Gastrocnemius medialis (tissue), 4 donors: ENCODE measurements at places on chromosomes 2 and 18. TPM values are rescaled to one million over a fixed set of nuclear protein-coding genes. Genes with fewer than 3 reads are reported as not detected.

DNA sequence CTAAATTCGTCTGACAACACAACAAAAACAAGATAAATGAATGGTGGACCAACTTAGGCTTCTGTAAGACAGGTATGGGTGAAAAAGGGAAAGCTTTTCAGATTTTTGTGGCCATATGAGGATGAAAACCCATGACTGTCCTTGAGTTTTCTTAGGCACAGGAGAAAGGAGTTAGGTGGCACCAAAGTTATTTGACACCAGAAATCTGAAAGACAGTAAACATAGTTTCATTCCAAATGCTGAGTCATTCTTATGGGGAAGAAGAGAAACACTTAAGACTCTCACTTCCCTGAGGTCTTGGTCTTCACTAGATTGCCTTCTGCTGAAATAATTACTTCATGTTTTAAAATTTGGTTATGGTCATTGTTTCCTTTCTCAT is 5.2 kb upstream of the GPD2 start:
- H3K27ac ChIP-seq = peak overlapping the region; percentile 98
- no peaks in the 10 kb centered on the region for H3K27me3 ChIP-seq
- H3K4me3 ChIP-seq = no peak overlapping the region
- H3K4me1 ChIP-seq = peaks cover 53% of the 10 kb centered on the region

DNA sequence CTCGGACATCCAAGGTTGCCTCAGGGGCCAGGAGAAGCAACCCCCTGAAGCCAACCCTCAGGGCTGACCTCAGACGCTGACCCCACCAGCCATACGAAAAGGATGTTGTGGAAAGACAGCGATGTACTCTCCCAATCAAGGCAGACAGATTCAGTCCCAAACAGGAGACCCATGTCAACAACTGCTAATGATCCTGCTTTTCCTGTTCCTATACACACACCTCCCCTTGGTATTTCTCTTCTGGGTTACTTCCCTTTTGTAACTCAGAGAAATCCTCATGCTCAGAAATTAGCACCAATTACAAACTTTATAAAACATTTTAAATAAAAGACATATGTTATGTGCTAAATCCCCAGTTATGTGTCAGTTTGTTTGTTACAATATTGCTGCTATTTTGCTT is 120.8 kb downstream of the PID1 start:
- no peaks in the 10 kb centered on the region for H3K4me1 ChIP-seq
- no peak overlapping the region for H3K27ac ChIP-seq
- no peak for DNase-seq
- no peak overlapping the region for H3K4me3 ChIP-seq
- H3K27me3 ChIP-seq = no peaks in the 10 kb centered on the region

Gene COBLL1
- total RNA-seq = 1.9 TPM

DNA sequence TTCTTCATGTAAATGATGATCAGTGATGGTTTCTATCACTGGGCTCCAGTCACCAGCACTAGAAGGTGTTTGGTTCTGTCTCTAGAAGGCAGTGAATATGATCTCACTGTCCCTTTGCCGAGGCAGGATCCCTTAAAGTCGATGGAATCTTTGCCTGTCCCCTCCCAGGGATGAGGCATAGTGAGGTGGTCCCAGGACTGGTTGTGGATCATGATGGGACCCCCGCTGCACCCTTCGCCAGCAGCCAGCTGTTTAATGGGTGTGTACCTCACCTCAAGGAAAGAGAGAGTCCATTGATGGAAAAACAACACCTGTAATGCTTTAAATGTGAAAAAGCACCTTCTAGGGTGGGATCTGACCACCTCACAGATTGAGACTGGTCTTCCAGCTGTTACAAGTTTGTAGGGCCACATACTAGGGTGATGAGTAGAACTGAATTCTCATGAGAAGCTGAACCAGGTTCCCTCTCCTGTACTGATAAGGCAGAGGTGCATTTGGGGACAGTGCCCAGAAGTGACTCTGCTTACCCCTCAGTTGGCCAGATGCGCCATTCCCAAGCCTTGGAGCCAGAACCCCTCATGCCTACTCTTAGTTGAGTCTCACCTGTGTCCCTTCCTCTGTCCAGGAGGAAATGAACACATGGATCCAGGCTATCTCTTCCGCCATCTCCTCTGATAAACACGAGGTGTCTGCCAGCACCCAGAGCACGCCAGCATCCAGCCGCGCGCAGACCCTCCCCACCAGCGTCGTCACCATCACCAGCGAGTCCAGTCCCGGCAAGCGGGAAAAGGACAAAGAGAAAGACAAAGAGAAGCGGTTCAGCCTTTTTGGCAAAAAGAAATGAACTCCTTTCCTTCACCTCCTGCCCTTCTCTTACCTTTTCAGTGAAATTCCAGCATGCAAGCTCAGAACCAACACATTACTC is 55.5 kb upstream of the EML6 start:
- H3K36me3 ChIP-seq = peaks cover 62% of the 10 kb centered on the region
- no peak for DNase-seq
- H3K27me3 ChIP-seq = no peaks in the 10 kb centered on the region
- peak overlapping the region; percentile 71 for H3K27ac ChIP-seq

- H3K27me3 ChIP-seq = no peaks in the 10 kb centered on the region
- peaks cover 16% of the 10 kb centered on the region for H3K4me1 ChIP-seq
- no peak for DNase-seq
- H3K4me3 ChIP-seq = no peak overlapping the region
- H3K36me3 ChIP-seq = no peaks in the 10 kb centered on the region
- peak overlapping the region; percentile 27 for H3K27ac ChIP-seq
These were observed 10.4 kb upstream of the NPAS2 start for GRCh38 chr2:100809506-100809905.

GRCh38 chr2:32718752-32719151 is 90.9 kb downstream of the TTC27 start:
- H3K36me3 ChIP-seq = no peaks in the 10 kb centered on the region
- no peak overlapping the region for H3K4me3 ChIP-seq
- H3K4me1 ChIP-seq = peaks cover 33% of the 10 kb centered on the region
- H3K27ac ChIP-seq = no peak overlapping the region
- DNase-seq = no peak
- no peaks in the 10 kb centered on the region for H3K27me3 ChIP-seq

Gene CASP8
- total RNA-seq = 2.3 TPM

Gene PDE11A
- total RNA-seq = 4.1 TPM

DNA sequence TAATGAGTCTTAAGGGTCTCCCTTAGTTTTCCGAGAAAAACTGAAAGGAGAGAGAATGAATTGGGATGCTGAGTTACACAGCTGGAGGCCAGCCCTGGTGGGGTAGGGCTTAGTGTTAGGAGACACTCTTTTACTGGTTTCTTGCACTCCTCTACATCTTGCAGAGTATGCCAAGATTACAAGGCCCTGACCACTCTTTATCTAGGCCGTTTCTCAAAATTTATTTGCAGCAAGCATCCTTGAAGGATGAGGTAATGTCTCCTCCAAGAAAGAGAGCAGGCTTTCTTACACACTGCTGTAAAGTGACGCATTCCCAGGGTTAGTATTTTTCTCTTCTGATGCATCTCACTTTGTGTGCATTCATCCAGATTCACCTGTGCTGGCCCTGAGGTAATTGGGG is 166.2 kb downstream of the TDRD15 start:
- H3K27ac ChIP-seq = no peak overlapping the region
- H3K27me3 ChIP-seq = no peaks in the 10 kb centered on the region
- DNase-seq = no peak
- no peak overlapping the region for H3K4me3 ChIP-seq
- H3K4me1 ChIP-seq = no peaks in the 10 kb centered on the region
- H3K36me3 ChIP-seq = no peaks in the 10 kb centered on the region

Gene FAHD2A
- total RNA-seq = 28.3 TPM

Gene PROKR1
- not detected for total RNA-seq

- peaks cover 5% of the 10 kb centered on the region for H3K4me1 ChIP-seq
- H3K27me3 ChIP-seq = no peaks in the 10 kb centered on the region
- H3K27ac ChIP-seq = no peak overlapping the region
- H3K4me3 ChIP-seq = no peak overlapping the region
- H3K36me3 ChIP-seq = no peaks in the 10 kb centered on the region
- DNase-seq = no peak
These were observed 33.7 kb downstream of the CTIF start for GRCh38 chr18:48572402-48573126.

Gene CNDP1
- total RNA-seq = not detected

DNA sequence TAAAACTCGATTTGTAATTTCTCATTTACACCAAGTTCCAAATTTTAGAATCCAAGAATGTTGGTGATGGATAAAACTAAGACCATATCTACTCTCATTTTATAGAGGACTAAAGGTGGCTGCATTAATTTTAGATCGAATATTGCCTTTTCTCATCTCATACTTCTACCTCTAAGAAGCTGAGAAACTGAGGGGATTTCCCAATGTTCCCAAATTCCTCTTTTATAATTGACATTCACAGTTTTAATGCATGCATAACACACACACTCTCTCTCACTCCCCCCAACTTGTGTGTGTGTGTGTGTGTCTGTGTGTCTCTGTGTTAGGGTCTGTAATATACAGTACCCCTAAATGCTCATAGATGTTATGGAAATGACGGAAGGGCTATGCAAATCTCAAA is 328.8 kb upstream of the SLC14A2 start:
- no peaks in the 10 kb centered on the region for H3K4me1 ChIP-seq
- H3K27me3 ChIP-seq = no peaks in the 10 kb centered on the region
- no peaks in the 10 kb centered on the region for H3K36me3 ChIP-seq
- no peak for DNase-seq
- no peak overlapping the region for H3K27ac ChIP-seq

- DNase-seq = no peak
- H3K27me3 ChIP-seq = no peaks in the 10 kb centered on the region
- H3K36me3 ChIP-seq = no peaks in the 10 kb centered on the region
These were observed 6.3 kb upstream of the ID2 start for GRCh38 chr2:8675543-8675942.

Gene WDR54
- total RNA-seq = 0.80 TPM

Gene ERCC3
- 28.2 TPM for total RNA-seq

- no peaks in the 10 kb centered on the region for H3K27me3 ChIP-seq
- peaks cover 10% of the 10 kb centered on the region for H3K4me1 ChIP-seq
- no peaks in the 10 kb centered on the region for H3K36me3 ChIP-seq
- DNase-seq = no peak
- no peak overlapping the region for H3K4me3 ChIP-seq
These were observed 54.1 kb upstream of the ACYP2 start for GRCh38 chr2:54061272-54061671.

Gene WDR75
- 16.7 TPM for total RNA-seq

Gene UPP2
- total RNA-seq = not detected

Gene IL36B
- total RNA-seq = not detected

DNA sequence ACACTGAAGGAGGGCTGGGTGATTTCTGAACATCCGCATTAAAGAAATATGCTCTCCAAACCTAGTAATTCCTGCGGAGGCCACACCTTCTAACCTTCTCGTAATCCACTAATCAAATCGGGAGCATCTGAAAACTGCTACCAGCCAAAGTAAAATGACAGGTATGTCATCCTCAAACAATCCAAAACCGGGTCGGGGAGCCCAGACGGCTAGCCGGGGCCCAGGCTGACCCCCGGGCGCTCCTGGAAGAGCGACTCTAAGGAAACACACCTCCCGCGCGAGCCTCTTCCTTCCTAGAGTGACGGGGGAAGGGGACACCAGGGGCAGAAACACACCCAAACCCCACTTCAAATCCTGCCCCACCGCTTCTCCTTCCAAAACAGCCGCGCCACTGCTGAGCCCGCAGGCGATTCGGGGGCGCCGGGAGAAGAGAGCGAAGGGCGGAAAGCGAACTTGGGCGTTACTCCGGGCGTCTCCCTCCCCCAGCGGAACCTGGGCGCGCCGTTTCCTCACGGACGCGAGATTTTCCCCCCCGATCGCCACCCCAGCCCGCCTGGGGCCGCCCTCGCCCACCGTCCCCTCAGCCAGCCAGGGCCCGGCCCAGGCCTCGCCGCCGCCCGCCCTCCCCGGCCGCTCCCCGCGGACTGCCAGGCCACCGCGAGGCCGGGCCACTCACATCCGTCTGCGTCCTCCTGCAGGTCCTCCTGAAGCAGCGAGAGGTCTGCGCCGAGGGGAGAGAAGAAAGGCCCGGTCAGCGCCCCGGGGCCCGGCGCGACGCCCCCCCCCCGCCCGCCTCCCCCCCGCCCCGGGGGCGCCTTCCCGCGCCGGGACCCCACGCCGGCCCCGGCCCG is 584 bp downstream of the PPP4R1 start:
- H3K27ac ChIP-seq = peak overlapping the region; percentile 91
- peak; percentile 11 for DNase-seq
- no peaks in the 10 kb centered on the region for H3K27me3 ChIP-seq
- peaks cover 17% of the 10 kb centered on the region for H3K4me1 ChIP-seq
- H3K36me3 ChIP-seq = no peaks in the 10 kb centered on the region
- H3K4me3 ChIP-seq = peak overlapping the region; percentile 63

- no peaks in the 10 kb centered on the region for H3K27me3 ChIP-seq
- no peak overlapping the region for H3K4me3 ChIP-seq
- peaks cover 10% of the 10 kb centered on the region for H3K4me1 ChIP-seq
- no peaks in the 10 kb centered on the region for H3K36me3 ChIP-seq
These were observed 17.5 kb downstream of the NCAPH start for GRCh38 chr2:96353032-96353561.

- no peaks in the 10 kb centered on the region for H3K36me3 ChIP-seq
- H3K4me1 ChIP-seq = no peaks in the 10 kb centered on the region
- no peak overlapping the region for H3K4me3 ChIP-seq
- H3K27me3 ChIP-seq = no peaks in the 10 kb centered on the region
- H3K27ac ChIP-seq = peak overlapping the region; percentile 40
These were observed 18.4 kb upstream of the WIPF1 start for GRCh38 chr2:174615871-174616436.

Gene SULT1C2
- total RNA-seq = 3.2 TPM

Gene CFC1
- not detected for total RNA-seq

DNA sequence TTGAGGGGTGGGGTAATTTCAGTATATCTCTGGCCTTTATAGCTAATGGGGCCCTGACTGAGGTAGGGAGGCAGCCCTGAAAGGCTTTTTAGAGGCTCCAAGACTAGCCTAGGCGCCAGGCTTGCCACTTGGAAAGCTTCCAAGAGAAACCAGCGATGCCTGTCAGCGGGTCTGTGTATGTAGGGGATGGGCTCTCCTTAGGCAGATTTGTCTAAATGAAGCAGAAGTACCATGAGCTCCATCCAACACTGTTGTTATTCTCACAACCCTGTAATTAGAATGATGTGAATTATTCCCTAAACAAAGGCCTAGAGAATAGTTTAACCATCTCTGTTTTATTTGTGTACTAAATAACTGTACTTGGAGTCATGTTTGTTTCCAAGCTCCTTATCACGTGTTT is 138.1 kb downstream of the B3GNT2 start:
- no peak overlapping the region for H3K27ac ChIP-seq
- H3K36me3 ChIP-seq = no peaks in the 10 kb centered on the region
- DNase-seq = no peak
- no peaks in the 10 kb centered on the region for H3K27me3 ChIP-seq

GRCh38 chr2:155980941-155981560 is 351.5 kb downstream of the NR4A2 start:
- no peaks in the 10 kb centered on the region for H3K36me3 ChIP-seq
- H3K4me1 ChIP-seq = no peaks in the 10 kb centered on the region
